CD4-positive, alpha-beta T cell treated with Interleukin-15 for 4 hours (primary cell): ENCODE measurements at places on chromosomes 6 and 20.
A peak's percentile ranks its signal among the peaks of the same experiment; 100 is the strongest.

- DNase-seq, result no peak
These were observed 38.6 kb downstream of the HLA-DPB1 start for GRCh38 chr6:33114406-33114805.

GRCh38 chr6:168314948-168315347 lies 4.6 kb downstream of the DACT2 start:
- DNase-seq, result no peak

- DNase-seq, result no peak
These were observed 335.6 kb downstream of the PREX1 start for GRCh38 chr20:48492015-48492714.

- no peak for DNase-seq
These were observed 46.0 kb downstream of the DSTN start for GRCh38 chr20:17615645-17616479.

- peak; percentile 14 for DNase-seq
These were observed 3.2 kb downstream of the GRIK2 start for GRCh38 chr6:101396548-101397173.

- no peak for DNase-seq
These were observed 139.6 kb upstream of the INSM1 start for GRCh38 chr20:20228351-20228750.

DNA sequence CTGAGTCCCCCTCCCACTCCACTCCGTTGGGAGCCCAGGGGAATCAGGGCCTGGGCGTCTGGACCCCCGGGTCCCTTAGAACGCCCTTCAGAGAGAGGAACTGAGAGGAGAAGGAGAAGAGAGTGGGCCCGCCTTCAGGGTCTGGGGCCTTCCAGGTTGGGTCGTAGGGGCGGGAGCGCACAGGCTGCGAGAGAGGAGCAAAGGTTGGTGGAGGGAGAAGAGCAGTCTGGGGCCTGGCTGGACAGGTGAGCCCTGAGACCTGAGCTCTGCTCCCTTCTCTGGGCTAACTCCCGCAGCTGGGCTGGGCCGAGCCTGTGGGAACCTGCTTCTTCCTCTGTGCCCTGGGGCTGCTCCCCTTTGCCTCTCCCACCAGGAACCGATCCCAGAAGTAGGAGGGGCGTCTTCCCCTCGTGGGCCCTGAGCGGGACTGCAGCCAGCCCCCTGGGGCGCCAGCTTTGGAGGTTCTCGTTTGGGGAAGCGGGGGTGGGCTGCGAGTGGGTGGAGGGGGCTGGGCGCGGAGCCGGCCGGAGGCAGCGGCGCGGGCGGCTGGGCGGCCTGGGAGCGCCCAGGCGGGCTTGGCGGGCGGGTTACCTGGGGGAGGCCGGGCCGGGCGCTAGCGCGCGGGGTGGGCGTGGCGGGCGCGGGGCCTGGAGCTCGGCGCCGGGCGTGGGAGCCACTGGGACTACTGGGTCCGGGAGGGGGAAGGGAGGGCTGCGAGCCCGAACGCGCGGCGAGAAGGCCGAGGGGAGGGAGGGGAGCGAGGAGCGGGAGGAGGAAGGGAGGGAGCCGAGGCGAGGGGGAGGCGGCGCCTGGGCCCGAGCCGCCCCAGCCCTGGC lies at the start of gene DDR1:
Gene DDR1, plus strand, starts transcription at position 835 of the 836 bp plus-strand sequence. CDS start 4,211 bp downstream, outside the sequence.
- peak; percentile 40 for DNase-seq

- no peak for DNase-seq
These were observed 22.2 kb downstream of the TOX2 start for GRCh38 chr20:43936805-43937204.
